ENCODE measurements at places on chromosomes 4 and X.

- DNase-seq = no peak
These were observed 12.4 kb downstream of the DDX53 start for GRCh38 chrX:23012162-23012561.

- DNase-seq = no peak
These were observed 42.6 kb downstream of the GASK1B start for GRCh38 chr4:158130204-158130603.

- DNase-seq = no peak
These were observed 52.1 kb downstream of the GPC3 start for GRCh38 chrX:133933316-133933715.

DNA sequence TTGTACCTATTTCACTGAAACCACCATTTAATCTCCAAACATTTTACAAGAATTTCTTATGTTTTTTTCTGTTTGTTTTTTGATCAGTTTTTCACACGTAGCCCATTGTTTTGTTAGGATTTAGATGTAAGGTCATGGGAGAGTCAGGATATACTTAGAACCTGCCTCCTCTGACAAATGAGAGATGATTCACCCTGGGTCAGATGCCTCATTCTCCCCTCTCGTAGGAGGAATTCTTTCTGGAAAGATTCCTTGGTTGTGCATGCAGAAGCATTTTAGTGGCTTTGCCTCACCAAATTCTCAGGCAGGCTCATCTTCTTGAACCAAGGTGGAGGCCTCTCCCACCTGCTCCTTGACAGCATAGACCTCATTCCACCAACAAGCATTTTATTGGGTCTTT lies 599.3 kb downstream of the SPRY1 start:
- no peak for DNase-seq

DNA sequence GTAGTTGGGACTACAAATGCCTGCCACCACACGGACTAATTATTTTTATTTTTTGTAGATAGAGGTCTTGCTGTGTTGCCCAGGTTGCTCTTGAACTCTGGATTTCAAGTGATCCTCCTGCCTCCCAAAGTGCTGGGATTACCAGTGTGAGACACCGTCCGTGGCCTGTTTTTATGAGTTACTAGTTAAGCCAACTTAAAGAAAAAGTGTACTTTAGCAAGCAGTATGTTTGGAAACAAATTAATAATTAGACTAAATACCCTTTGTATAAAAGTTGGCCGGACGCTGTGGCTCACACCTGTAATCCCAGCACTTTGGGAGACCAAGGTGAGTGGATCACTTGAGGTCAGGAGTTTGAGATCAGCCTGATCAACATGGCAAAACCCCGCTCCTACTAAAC lies 14.2 kb upstream of the PTPN13 start:
- no peak for DNase-seq

- no peak for DNase-seq
These were observed 26.5 kb upstream of the JADE1 start for GRCh38 chr4:128782875-128783614.

DNA sequence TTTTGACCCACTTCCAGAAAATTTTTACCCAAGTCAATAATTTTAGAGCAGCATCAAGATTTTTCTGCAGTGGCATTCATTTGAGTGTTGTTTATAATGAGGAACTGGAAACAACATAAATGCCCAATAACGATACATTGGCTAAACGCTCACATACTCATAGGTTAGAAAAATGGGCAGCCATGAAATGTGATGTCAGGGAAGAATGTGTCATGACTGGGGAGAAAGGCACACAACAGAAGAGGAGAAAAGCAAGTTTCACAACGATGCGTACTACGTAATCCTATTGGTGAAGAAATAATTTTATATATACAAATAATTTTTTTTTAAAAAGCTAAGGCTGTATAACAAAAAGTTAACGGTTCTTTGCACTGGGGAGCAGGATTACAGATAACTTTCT lies 33.6 kb upstream of the MAP3K15 start:
- no peak for DNase-seq

DNA sequence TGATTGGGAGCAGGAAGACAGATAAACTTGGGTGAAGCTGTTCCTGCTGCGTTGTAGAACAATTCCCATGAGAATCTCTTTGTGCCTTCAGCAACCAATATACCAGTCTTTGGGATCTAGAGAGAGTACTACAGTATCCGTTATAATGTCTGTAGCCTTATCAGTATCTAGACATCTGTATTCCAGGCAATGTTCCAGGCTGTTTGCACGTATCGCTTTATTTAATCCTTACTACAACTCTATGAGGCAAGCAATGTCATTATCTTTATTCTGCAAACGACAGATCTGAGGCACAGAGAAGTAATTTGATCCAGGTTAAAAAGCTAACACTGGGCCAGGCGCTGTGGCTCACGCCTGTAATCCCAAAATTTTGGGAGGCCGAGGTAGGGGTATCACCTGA lies 251.6 kb downstream of the ARHGAP24 start:
- no peak for DNase-seq
